CD4-positive, alpha-beta T cell treated with Interleukin-6 at 100 ng/mL for 8 hours (primary cell): ENCODE measurements at places on chromosomes 5 and 9.

GRCh38 chr9:109238655-109239054, 71.6 kb upstream of the FRRS1L start:
- no peak for DNase-seq

- peak; percentile 54 for DNase-seq
Observed at GRCh38 chr9:136791516-136792276, 552 bp downstream of the TMEM141 start.

GRCh38 chr9:135403733-135404450, 75.7 kb upstream of the PPP1R26 start:
- DNase-seq, result no peak

DNA sequence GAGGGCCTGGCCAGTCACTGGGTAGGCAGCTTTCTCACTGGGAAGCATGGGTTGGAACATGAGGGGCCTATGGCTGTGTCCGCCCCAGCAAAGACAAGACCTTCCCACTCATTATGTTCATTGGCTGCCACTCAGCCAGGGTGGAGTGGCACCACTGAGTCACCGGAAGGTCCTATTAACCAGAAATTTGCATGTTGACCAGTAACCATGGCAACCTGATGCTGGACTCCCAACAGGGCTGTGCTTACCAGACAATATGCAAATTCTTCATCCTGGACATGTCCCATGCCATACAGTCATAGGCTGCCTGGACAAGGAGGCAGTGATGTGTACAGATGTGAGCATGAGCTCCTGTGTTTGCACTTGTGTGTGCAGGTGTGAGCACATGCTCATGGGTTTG, 66.7 kb downstream of the PSD2 start:
- no peak for DNase-seq

DNA sequence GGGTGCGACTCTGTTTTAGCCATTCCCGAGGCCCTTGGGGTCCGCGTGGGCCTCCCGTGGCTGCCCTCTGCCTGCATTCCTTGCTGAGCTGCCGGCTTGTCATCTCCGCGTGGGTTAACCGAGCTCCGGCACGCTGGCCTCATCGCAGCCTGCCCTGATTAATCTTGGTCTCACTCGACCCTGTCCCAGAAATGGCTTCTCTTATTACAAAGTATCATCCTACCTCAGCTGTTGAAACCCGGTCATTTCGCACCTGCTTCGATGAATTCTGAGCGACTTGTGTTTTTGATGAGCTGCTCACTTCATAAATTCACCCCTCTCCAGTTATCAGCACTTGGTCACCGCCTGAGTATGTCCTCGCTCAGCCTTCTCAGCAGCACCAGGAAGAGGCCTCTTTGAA, 123.5 kb upstream of the EGFLAM start:
- DNase-seq, result no peak

DNA sequence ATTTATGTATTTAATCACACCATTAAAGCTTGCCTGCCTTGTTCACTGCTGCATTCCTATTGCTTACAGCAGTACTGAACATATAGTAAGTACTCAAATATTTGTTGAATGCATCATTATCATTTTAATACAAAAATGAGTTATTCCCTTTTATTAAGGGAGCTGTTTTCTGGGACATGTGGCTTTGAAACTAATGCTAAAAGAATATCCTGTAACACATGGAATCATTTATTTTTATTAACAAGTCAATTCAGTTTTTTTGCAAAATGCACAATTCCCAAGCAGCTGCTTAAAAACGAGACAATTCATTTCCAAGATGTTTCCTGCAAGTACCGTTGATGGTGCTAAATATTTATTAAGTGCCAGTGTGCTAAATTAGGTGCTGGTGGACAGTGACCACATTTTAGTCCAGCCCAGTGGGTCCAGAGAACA, 148.3 kb upstream of the NR3C1 start:
- DNase-seq, result no peak

DNA sequence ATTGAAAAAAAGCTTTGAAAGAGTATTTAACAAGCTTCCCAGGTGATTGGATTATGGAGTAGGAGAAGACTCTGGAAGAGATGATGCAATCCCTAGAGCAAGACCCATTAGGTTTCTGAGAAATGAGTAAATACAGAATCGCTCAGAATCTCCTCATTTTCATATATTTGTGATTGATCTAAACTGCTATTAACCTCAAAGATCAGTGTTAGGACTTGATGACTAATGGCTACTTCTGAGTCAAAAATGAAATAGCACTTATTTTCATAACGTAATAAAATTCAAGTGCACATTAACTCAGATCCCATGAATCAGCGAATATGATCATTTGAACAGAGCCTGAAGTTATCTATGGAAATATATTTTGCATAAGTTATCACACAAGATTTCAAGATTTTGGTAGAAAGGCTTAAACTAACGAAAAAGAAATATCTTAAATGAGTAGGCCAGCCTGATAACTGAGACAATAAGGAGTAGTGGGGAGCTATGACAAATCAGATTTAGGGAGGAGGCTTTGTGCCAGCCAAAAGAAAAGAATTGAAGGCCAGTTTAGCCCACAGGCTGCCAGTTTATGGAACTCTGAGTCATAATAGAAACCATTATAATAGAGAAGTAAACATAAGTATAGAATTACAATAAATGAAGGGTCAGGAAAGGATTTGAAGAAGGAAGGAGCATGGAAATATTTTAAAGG, 106.7 kb upstream of the OSMR start:
- no peak for DNase-seq

GRCh38 chr9:133306242-133307204, 29.5 kb downstream of the SURF6 start:
- no peak for DNase-seq

DNA sequence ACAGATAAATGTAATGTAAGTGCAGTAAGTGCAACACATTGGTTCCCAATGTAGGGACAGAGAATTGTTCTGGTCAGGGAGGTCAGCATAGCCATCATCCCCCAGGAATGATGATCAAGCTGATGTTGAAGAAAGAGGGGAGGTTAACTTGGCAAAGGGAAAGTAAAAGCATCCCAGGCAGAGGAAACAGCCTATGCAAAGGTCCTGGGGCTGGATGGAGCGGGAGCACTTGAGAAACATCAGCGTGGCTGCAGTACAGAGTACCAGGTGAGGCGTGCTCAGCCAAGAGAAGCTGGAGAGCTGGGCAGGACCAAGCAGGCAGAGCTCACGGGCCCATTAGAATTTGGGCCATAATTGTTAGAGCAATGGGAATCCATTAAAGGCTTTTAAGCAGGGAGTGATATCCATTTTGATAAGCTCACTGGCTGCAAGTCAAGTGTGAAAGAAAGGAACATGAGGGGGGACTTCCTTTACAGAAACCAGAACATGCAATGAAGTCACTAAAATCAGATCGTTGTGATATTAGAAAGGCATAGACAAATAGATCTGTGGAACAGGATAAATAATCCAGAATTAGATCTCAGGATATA, 50.1 kb upstream of the HAND1 start:
- DNase-seq, result no peak

- DNase-seq, result no peak
Observed at GRCh38 chr9:111118256-111118948, 80.1 kb upstream of the LPAR1 start.

- peak; percentile 48 for DNase-seq
Observed at GRCh38 chr9:91164724-91165520, 196.8 kb downstream of the AUH start.

GRCh38 chr5:13278148-13278547, 666.3 kb downstream of the DNAH5 start:
- DNase-seq, result no peak

DNA sequence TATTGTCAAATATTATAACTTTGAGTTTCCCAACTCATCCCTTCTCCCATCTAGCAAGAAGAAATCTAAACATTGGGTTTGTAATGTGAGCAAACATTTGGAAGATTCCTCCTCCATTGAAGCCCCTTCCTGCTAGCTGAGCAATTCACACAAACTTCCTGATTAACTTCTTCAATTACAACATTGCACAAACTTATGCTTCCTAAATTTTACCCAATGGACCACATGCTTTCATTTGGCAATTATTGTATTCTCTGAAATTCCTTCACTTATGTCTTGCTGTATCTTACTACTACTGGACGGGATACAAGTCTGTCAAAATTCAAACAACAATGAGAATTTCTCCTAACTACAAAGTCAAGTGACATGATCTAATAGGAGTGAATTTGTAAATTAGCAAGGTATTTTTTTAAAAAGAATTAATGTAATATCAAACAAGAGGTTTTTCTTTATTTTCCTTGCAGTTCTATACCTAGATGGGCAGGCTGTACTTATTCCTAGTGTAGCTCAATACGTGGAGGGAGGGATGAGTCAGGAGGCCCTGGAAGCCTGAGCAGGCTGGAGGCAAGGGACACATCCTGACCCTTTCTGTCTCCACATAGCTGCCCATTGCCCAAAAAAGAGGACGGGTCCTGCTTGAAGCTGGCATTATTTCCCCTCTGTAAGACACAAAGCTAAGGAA, 11.8 kb upstream of the IFNW1 start:
- no peak for DNase-seq

GRCh38 chr9:136516191-136516654, 29.6 kb downstream of the NOTCH1 start:
- DNase-seq, result no peak

DNA sequence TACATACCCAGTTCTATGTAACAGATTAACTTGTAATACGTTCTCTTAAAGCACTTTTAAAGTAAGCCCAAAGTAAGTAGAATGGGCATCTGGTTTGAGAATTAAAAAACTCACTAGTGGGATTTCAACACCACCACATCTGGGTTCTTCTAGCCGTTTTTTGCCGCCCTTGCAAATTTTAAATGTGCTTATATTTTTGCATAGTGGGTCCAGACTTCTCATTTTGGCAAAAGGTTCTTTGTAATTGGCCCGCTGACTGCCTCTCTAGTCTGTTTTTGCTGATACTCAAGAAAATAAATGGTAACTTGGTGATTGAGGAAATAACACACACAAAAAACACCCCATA, 582 bp upstream of the FBXO4 start:
- DNase-seq, result no peak

- DNase-seq, result no peak
Observed at GRCh38 chr9:2545881-2546490, 75.6 kb upstream of the VLDLR start.

- no peak for DNase-seq
Observed at GRCh38 chr5:62115014-62115413, 191.0 kb upstream of the KIF2A start.

GRCh38 chr5:156137071-156137869, 189.7 kb upstream of the SGCD start:
- no peak for DNase-seq

- no peak for DNase-seq
Observed at GRCh38 chr5:10756549-10756948, 4.5 kb downstream of the DAP start.

DNA sequence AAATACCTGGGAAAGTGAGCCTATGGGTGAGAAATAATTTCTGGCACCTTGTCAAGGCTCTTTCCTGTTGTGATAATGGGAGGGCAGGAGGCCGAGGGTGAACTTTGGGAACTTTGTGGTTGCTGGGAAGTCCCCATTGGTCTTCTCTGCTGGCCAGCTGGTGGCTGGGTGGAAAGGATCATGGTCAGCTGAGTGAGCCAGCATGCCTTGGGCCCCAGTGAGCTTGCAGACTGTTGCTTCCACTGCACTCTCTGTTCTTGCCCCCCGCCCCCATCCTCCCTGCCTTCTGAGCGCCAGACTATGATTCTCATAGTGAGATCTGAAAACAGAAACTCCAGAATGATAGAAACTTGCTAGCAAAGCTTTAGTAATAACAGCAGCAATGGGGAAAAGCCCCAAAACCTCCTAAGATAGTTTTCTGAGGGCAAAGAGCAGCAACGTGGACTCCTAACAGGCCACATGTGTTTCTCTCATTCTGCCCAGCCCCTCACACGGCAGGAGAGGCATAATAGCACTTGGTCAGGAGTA, 139.2 kb upstream of the SMARCA2 start:
- DNase-seq, result no peak

- no peak for DNase-seq
Observed at GRCh38 chr5:16742938-16743337, 126.1 kb upstream of the RETREG1 start.

- no peak for DNase-seq
Observed at GRCh38 chr5:122327110-122327509, 15.1 kb downstream of the SNCAIP start.

DNA sequence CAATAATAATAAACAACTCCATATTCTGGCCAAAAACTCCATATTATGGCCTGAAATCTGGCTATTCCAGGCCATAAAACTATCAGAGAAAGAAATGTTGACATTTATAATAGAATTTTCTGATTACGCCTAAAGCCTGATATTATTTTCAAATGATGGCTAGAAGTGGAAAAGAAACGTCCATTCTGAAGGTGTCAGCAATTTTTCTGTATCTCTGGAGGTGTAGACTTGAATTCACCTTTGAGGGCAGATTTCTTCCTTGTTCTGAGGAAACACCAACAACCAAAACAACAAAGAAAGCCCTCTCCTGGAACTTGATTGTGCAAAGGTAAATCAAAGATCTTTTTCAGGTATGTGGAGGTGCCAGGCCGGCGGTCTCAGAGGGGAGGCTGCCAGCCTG, 390.7 kb downstream of the DMAC1 start:
- no peak for DNase-seq

- no peak for DNase-seq
Observed at GRCh38 chr5:108375768-108376167, 6.1 kb downstream of the FBXL17 start.

DNA sequence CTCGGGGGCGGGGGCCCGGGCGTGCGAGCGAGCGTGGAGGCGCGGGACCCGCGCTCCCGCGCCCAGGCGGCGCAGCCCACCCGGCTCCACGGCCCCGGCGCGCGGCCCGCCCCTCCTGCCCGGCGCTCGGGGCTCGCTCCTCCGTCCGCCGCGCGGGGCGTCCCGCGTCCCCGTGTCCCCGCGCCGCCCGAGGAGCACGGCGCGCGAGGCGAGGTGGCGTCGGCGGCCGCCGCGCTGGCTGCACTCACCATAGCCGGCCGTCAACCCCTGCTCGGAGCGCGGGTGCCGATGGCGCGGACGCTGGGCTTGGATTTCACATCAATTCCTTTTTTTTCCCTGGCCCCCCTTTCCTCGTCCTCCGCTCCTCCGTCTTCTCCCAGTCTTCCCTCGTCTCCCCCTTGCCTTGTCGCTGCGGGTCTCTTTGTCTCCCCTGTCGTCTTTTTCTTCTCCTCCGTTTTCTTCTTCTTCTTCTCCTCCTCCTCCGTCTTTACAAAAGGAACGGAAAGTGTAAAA, 494 bp downstream of the PTCH1 start:
- no peak for DNase-seq

DNA sequence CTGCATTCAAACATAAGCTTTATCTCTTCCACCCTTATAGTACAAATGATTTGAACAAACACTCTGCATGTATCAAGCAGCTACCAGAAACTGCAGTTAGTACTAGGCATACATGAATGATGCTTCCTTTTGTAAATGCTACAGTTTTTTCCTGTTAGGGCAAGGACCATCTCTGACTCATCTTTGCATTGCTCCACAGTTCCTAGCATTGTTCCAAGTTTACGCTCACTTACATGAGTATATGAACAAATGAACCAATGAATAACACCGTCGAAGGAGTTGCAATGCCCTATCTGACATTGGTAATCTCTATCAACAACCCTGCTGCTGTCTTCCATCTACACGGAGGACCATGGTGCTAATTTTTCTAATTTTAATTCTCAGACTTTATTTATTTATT, 2.1 kb upstream of the ALDH7A1 start:
- DNase-seq, result no peak
